ENCODE measurements at places on chromosomes 16 and 17.

DNA sequence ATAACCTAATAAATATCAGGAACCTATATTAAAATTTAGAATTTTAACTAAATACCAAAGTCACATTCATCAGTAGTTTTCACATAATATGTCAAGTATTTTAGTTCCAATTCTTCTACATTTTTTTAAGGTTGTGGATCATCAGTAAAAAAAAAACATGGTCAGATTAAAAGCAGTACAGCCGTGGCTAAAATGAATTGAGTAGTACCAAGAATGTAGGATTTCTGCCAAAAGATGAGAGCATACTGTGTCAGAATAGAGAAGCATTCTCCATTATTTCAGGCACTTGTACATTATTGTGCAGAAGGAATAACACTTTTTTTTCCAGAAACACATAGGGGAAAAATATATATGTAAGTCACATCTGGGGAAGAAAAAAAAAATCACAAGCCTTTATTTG lies 1176.1 kb downstream of the CDH11 start:
- no peak overlapping the region for H3K4me3 ChIP-seq
- no peaks in the 10 kb centered on the region for H3K4me1 ChIP-seq
- no peaks in the 10 kb centered on the region for H3K36me3 ChIP-seq
- no peak overlapping the region for H3K27ac ChIP-seq

- DNase-seq: no peak
- no peak overlapping the region for H3K27ac ChIP-seq
- no peaks in the 10 kb centered on the region for H3K27me3 ChIP-seq
- H3K36me3 ChIP-seq: peaks cover 2% of the 10 kb centered on the region
These were observed 66.0 kb downstream of the PIPOX start for GRCh38 chr17:29108823-29109476.

GRCh38 chr17:82647593-82648164 lies 565 bp downstream of the WDR45B start:
- peaks cover 21% of the 10 kb centered on the region for H3K36me3 ChIP-seq
- H3K4me1 ChIP-seq: peaks cover 20% of the 10 kb centered on the region
- peak overlapping the region; percentile 75 for H3K27ac ChIP-seq

- DNase-seq: no peak
- H3K27ac ChIP-seq: no peak overlapping the region
- no peak overlapping the region for H3K4me3 ChIP-seq
- H3K27me3 ChIP-seq: no peaks in the 10 kb centered on the region
These were observed 57.5 kb upstream of the TOB1 start for GRCh38 chr17:50923611-50924010.

DNA sequence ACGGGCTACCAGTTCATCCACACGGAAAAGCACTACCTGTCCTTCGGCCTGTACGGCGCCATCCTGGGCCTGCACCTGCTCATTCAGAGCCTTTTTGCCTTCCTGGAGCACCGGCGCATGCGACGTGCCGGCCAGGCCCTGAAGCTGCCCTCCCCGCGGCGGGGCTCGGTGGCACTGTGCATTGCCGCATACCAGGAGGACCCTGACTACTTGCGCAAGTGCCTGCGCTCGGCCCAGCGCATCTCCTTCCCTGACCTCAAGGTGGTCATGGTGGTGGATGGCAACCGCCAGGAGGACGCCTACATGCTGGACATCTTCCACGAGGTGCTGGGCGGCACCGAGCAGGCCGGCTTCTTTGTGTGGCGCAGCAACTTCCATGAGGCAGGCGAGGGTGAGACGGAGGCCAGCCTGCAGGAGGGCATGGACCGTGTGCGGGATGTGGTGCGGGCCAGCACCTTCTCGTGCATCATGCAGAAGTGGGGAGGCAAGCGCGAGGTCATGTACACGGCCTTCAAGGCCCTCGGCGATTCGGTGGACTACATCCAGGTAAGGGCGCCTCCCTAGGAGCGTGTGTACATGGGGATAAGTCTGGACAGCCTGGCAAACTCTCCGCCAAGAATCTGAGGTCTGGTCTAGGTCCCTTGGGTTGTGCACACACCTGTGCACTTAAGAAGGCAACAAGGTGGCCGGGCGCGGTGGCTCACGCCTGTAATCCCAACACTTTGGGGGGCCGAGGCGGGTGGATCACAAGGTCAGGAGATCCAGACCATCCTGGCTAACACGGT lies 4.2 kb downstream of the HAS3 start:
- H3K27ac ChIP-seq: no peak overlapping the region
- H3K27me3 ChIP-seq: peaks cover 38% of the 10 kb centered on the region
- H3K4me1 ChIP-seq: peaks cover 11% of the 10 kb centered on the region

DNA sequence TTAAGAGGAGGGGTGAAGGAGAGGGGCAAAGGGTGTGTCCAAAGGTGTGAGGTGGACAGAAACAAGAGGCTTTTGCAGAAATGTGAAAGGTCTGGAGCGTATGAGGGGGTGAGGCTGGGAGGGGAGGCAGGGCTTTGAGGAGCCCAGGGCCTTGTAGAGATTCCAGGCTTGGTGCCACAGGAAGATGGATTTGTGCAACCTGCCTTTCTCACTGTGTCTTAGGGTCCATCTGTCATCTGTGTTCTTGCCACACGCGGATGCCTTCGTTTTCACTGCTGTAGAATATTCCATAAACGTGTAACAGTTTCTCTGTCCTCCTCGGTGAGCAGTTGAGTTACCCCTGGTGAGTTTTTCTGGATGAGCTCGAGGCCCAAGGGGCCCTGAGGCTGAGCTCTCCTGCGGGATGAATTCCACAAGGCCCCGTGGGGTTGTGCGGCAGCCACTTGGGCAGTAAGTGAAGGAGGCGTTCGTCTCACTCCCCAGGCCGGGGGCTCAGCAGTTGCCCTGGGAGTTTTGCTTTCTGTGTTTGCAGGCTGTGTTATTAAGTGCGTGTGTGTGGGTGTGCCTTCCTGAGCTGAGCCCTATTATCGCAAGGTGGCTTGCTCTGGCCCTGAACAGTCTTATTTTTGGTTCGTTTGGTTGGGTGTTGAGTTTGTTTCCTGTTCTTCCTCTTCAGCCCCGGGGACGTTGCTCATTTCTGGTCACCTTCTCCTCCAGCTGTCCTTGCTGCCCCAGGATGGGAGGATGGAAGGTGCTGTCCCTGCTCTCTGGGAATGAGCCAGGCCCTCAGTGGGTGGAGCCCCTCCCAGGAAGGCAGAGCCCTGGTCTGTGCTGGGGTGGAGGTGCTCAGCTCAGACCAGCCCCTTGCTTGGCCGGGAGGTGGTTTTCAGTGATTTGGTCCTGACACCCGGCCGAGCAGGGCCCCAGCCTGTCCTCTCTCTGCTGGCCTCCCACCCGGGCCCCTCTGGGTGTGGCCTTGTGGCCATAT lies 28.4 kb downstream of the BAIAP2 start:
- H3K4me3 ChIP-seq: no peak overlapping the region
- H3K36me3 ChIP-seq: no peaks in the 10 kb centered on the region
- no peak for DNase-seq
- no peak overlapping the region for H3K27ac ChIP-seq

GRCh38 chr16:29742683-29743275 lies 3.0 kb downstream of the C16orf54 start:
- H3K4me3 ChIP-seq: peak overlapping the region; percentile 97
- peaks cover 81% of the 10 kb centered on the region for H3K4me1 ChIP-seq
- peaks cover 3% of the 10 kb centered on the region for H3K27me3 ChIP-seq
- H3K36me3 ChIP-seq: peaks cover 37% of the 10 kb centered on the region

- no peaks in the 10 kb centered on the region for H3K27me3 ChIP-seq
- no peak overlapping the region for H3K4me3 ChIP-seq
- H3K27ac ChIP-seq: no peak overlapping the region
- peaks cover 30% of the 10 kb centered on the region for H3K36me3 ChIP-seq
These were observed 23.6 kb downstream of the TANGO6 start for GRCh38 chr16:68866933-68867332.

GRCh38 chr16:3120435-3120834 lies 8.0 kb downstream of the ZNF205 start:
- DNase-seq: no peak
- peaks cover 11% of the 10 kb centered on the region for H3K4me1 ChIP-seq
- no peak overlapping the region for H3K27ac ChIP-seq
- H3K27me3 ChIP-seq: no peaks in the 10 kb centered on the region

GRCh38 chr16:48371393-48371780 lies 13.8 kb downstream of the SIAH1 start:
- H3K27ac ChIP-seq: no peak overlapping the region
- DNase-seq: no peak
- H3K36me3 ChIP-seq: peaks cover 3% of the 10 kb centered on the region
- H3K4me3 ChIP-seq: no peak overlapping the region

GRCh38 chr16:89023621-89024511 lies 46.9 kb upstream of the CBFA2T3 start:
- no peak overlapping the region for H3K4me3 ChIP-seq
- no peak for DNase-seq
- peaks cover 14% of the 10 kb centered on the region for H3K36me3 ChIP-seq
- H3K4me1 ChIP-seq: peaks cover 14% of the 10 kb centered on the region

- peaks cover 8% of the 10 kb centered on the region for H3K36me3 ChIP-seq
- no peaks in the 10 kb centered on the region for H3K4me1 ChIP-seq
- no peak for DNase-seq
- H3K27me3 ChIP-seq: no peaks in the 10 kb centered on the region
- no peak overlapping the region for H3K27ac ChIP-seq
These were observed 224.2 kb downstream of the BCAS3 start for GRCh38 chr17:60901806-60902205.

GRCh38 chr16:86878236-86879080 lies 300.1 kb downstream of the FOXL1 start:
- peaks cover 47% of the 10 kb centered on the region for H3K27me3 ChIP-seq
- H3K27ac ChIP-seq: no peak overlapping the region
- DNase-seq: no peak
- H3K4me3 ChIP-seq: no peak overlapping the region
- H3K4me1 ChIP-seq: no peaks in the 10 kb centered on the region
- H3K36me3 ChIP-seq: no peaks in the 10 kb centered on the region

DNA sequence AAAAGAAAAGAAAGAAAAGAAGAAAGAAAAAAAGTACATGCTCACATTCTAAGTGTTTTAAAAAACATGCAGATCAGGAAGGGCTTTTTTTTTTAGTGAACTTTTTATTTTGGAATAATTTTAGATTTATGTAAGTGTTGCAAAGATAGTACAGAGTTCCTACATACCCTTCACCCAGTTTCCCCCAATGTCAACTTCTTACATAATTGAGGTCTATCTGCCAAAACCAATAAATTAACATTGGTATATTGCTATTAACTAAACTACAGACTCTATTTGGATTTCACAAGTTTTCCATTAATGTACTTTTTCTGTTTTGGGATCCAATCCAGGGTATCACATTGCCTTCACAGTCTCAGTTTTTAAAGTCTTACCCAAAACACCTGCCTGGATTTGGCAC lies 81.7 kb downstream of the SKAP1 start:
- no peaks in the 10 kb centered on the region for H3K27me3 ChIP-seq
- no peak overlapping the region for H3K4me3 ChIP-seq
- no peak overlapping the region for H3K27ac ChIP-seq

DNA sequence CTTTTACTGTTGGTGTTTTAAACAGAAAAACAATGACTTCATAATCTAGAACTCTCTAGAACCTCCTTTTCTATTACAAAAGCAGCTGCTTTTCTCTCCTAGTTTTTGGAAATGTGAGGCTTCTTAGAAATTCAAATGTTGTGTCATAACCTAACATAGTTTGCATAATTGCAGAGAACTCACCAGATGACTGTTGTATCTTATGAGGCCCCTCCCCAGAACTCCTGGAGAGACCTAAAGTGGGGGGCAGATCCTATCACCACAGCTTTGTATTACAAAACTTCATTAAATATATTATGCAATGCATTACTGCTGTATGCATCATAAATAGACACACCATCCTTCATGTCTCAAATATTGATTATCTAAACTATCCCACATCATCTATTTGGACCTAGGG lies 538.7 kb upstream of the HSBP1 start:
- DNase-seq: no peak
- H3K36me3 ChIP-seq: no peaks in the 10 kb centered on the region
- H3K4me3 ChIP-seq: no peak overlapping the region
- no peak overlapping the region for H3K27ac ChIP-seq
- no peaks in the 10 kb centered on the region for H3K4me1 ChIP-seq
